ENCODE measurements at places on chromosomes 13 and 19.
A peak's percentile ranks its signal among the peaks of the same experiment; 100 is the strongest.

- no peak for ATAC-seq
Observed at GRCh38 chr13:113302986-113303385, 5.9 kb downstream of the LAMP1 start.

DNA sequence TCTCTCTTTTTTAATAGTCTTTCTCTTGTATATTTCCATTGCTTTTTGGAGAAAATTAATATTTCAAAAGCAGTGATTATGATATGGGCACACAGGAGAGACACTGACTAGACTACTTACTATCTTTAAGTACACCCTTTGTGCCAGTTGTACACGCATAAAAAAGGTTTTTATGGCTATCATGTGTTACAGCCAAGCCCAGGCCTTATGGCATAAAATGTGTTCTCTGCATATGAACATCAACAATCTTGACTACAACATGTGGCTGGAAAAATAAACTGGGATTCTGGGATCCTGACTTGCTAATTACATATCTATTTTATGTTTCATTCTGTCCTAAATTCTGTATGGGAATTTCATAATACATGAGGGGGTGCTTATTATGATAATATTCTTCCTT lies 1401.8 kb downstream of the SLITRK5 start:
- ATAC-seq: no peak

DNA sequence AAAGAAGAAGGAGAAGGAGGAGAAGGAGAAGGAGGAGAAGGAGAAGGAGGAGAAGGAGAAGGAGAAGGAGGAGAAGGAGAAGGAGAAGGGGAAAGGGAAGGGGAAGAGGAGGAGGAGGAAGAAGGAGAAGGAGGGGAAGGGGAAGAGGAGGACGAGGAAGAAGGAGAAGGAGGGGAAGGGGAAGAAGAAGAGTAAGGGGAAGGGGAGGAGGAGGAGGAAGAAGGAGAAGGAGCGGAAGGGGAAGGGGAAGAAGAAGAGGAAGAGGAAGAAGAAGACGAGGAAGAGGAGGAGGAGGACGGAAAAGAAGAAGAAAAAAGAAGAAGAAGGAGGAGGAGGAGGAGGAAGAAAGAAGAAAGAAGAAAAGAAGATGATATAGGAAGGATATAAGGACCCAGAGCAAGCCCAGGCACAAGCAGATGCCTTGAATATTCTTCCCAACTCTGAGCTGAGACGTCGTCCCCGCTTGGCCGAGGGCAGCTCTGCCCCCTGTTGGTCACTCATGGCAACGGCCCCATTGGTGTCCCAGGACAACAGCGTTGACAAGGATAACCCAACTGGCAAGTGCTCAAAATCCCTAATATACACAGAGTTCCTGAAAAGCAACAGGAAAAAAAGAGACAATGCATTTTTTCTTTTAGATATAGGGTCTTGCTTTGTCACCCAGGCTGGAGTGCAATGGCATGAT lies 30.6 kb upstream of the IGSF23 start:
- no peak for ATAC-seq

DNA sequence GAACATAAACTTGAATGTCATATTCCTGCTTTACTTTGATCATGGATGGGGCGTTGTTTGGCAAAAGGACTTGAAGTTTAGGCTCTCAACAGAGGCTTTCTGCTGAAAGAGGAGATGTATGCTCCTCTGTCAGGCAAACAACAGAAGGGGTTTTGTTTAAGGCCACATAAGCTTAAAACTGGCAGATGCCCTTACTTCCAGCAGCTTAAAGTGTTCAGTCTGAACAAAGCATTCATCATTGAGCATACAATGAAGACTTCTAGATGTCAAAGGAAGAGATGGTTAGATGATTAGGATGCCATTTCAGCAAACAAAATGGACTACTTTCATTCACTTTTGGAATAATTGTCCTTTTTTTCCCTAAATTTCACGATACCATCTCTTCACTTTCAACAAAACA lies 484.5 kb downstream of the SLITRK6 start:
- ATAC-seq: no peak

DNA sequence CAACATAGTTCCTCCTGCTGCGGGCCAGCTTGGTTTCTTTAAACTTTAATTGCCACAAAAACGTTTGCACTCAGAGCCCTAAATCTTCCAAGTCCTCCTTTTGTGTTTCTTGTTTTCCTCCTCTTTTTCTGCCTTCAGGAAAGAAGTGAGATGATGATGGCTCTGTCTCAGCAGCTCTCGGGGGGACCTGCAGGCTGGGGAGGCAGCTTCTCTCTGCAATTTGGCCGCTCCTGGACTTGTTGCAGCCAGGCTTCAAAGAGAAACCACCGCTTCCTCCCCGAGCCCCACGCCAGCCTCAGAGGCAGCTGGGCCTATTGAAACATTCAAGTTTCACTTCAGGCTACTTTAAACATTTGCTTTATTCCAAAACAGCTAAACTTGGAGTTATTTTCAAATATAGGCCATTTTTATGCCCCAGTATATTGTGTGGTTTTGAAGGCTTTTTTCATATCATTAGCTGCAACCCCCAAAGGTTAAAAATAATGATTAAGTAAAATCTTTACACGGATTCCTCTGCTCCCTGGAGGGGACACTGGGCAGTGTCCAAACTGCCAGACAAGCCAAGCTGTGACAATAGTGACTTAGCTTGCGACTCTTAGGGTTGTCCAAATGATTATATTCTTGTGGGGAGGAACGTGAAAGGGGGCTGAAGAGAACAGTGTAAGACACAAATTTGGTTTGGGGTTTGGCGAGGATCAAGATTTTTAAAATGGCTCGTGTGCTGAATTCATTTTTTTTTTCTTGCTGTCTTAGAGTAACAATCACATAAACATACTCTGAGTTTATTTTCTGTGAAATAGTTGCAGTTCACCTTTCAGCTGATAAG lies 330.8 kb downstream of the DLEU7 start:
- peak; percentile 95 for ATAC-seq

DNA sequence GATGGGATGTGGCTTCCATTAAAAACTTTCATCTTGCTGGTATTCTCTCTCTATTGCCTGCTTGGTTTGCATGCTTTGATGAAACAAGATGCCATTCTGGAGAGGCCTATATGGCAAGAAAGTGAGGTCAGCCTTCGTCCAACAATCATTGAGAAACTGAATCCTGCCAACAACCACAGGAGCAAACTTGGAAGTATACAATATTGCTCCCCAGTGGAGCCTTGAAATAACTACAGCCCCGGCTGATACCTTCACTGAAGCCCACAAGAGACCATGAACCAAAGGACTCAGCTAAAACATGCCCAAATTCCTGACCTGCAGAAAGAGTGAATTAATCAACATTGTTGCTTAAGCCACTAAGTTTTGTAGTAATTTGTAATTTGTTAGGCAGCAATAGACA lies 82.5 kb upstream of the FGF14 start:
- no peak for ATAC-seq

GRCh38 chr13:73129023-73129422 lies 70.2 kb downstream of the KLF5 start:
- no peak for ATAC-seq

All from stimulated activated memory B cell treated with anti-CD40 and anti-IgM and Interleukin-4, amounts not matched to agents 10 μg/mL and 1 μg/mL and 100 μg/mL, for 72 hours (primary cell).